ENCODE measurements at places on chromosomes 16 and 17.

- peak; percentile 58 for DNase-seq
Observed at GRCh38 chr16:67006930-67007658, 18.7 kb downstream of the CES4A start.

- peak; percentile 43 for DNase-seq
Observed at GRCh38 chr16:81318711-81319110, 3.9 kb downstream of the GAN start.

- DNase-seq = peak; percentile 45
Observed at GRCh38 chr16:4053301-4053845, 62.9 kb downstream of the ADCY9 start.

- no peak for DNase-seq
Observed at GRCh38 chr17:82956726-82957468, 117.1 kb upstream of the ZNF750 start.

GRCh38 chr17:48037036-48037837, at the start of gene COPZ2:
TSS of gene COPZ2 (minus strand) at chr17:48037797. CDS start at chr17:48037777, 20 bp downstream.
- DNase-seq = peak; percentile 81

- no peak for DNase-seq
Observed at GRCh38 chr16:70160388-70160787, 13.2 kb upstream of the CLEC18C start.

DNA sequence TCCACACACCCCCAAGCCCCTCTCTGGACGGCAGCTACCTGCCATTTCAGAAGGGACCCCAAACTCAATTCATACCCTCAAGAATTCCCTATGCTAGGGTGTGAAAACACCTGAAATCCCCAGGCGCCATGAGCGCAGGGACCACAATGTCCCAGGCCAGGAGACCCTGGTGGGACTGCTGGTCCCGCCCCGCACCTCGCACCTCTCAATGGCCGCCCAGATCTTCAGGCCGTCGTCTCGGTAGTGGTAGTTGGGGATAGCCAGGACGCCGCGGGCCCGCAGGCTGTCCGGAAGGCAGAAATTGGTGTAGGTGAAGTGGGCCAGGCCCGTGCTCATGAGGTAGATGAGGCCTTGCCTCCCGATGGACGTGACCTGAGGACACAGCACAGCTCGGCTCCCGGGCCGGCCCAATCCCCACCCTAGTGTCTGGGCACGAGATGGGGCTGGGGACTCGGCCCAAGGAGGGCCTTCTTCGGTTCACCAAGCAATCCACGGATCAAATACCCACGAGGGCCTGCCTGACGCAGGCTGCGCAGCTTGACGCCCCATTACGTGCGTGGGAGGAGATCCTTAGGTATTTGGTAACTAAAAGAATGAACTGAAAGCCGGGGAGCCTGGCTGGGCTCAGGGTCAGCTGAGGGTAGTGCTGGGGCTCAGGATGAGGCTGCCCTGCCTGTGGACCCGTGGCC, 9.2 kb downstream of the ALOXE3 start:
- DNase-seq = no peak

- DNase-seq = no peak
Observed at GRCh38 chr17:15121426-15121825, 143.7 kb downstream of the PMP22 start.

DNA sequence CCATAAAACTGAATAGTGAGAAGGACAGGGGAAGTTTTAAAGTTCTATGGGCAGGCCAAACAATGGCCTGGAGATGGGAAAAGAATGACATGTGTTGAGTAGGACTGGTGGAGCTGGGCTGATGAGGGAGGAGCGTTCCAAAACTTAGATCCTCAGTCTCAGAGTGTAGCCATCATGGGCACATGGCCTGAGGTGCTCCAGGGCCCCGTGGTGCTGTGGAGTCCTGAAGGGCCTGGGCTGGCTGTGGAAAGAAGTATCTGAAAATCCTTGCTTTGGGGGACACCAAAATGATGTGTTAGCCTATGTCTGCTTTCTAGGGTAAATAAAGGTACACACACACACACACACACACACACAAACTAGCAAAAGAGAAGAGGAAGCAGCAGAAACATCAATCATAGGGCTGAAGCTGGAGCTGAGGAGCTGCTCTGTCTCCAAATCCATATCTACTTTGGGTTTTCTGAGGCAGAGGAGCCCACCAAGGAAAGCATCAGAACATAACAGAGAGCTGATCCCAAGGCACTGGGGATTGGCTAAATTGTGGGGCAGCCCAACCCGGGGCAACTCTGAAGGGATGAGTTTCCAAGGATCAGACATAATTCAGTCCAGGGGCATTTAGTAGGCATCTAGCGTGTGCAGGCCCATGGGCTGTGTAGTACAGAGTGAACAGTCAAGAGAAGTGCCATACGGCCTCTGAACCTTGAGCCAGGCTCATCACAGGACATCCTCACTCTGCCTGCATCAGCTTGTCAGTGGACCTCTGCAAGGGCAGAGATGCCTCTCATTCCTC, 85.2 kb downstream of the C16orf78 start:
- no peak for DNase-seq

DNA sequence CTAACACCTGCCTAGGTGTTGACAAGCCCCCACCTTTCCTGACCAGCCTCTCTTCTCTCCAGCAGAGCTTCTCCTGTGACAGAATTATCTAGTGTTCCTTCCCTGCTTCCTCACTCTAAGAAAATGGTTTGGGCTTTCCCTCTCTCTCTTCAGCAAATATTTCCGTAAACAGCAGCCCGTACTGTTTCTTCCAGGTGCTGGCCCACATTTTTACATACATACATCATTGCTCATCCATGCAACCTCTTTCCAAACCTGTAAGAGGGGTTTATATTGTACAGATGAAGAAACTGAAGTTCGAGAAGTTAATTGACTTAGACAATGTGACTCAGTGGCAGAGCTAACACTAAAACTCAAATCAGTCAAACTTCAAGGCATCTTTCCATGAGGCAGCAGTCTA, 569 bp upstream of the TEKT3 start:
- DNase-seq = no peak

DNA sequence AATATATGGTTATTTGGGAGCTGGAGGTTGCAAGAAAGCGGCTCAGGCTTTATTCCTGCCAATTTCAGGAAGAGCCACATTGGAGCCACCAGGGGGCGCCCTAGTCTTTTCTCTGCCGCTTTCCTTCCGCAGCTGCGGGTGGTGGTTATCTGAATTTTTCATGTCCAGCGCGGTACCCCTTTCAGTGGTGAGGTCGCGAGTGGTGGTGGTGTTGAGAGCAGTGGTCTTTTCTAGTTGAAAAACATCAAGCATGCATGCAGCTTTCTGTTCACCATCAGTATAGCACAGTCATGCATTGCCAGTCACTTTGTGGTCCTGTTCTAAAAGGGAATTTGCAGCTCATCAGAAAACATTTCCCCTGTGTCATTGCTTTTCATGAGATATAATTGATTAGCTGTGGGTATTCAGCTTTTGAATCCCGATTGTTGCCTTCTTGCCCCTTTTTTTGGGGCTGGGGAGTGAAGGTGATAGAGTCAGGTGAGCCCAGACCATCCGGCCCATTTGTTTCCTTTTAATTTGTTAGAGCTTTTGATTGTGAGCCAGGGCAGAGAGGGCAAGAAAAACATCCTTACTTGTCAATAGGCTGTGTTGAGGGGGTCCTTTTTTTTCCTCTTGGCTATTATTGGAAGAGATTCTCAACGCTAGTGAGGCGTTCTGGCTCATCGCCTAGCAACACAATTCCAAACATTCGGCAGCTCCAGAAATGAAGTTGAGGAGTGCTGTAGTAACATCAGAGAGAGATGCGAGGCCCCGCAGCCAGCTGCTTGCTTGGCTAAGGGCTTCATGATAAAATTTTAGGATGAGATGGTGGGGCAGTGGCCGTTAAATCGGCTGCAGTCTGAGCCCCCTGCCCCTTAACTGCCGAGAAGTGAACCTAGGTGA, 119.0 kb downstream of the SNX29 start:
- peak; percentile 71 for DNase-seq

DNA sequence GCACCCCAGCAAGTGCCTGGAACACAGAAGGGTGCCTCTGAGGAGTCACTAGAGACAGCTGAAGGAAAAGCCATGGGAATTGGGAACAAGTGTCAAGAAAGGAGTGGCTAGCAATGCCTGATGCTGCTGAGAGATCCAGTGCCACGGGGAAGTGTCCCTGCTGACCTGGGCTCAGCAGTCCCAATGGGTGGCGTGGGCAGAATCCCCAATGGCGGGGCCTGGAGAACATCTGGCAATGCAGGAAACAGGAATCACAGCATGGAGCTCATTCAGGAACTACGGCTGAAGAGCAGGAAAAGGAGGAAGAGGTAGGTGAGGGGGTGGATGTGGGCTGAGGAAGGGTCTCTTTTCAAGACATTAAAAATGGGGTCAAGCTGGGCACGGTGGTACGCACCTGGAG, 30.1 kb downstream of the UBE2O start:
- no peak for DNase-seq

GRCh38 chr17:80116276-80116920, 15.0 kb downstream of the GAA start:
- DNase-seq = no peak

GRCh38 chr17:71224824-71225575, 895.8 kb upstream of the SOX9 start:
- no peak for DNase-seq

DNA sequence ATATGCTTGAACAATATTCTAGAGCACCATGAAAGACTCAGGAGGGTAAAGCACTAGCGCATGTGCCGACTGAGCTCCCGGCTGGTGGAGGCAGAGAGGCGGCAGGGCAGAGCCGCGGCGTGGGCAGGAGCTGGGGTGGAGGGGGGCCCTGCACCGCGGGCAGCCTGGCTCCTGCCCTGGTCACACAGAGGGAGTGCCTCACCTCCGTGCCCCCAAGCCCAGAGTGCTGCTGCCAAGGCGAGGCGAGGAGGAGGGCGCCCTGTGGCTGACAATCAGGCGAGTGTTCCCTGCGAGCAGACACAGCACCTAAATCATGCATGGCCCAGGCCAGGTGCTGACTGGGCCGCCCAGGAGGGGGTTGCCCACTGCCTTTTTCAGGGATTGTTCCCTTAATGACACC, 105.8 kb upstream of the TNRC6C start:
- no peak for DNase-seq

Data from ELR (cell line).